Activated naive CD4-positive, alpha-beta T cell treated with anti-CD3 and anti-CD28 coated beads for 36 hours (primary cell): ENCODE measurements at places on chromosomes 7 and 10. TPM values are rescaled to one million over a fixed set of nuclear protein-coding genes. Genes with fewer than 3 reads are reported as not detected.

Gene ZCWPW1
- total RNA-seq, result 3.5 TPM

Gene GALNT17
- total RNA-seq, result not detected

DNA sequence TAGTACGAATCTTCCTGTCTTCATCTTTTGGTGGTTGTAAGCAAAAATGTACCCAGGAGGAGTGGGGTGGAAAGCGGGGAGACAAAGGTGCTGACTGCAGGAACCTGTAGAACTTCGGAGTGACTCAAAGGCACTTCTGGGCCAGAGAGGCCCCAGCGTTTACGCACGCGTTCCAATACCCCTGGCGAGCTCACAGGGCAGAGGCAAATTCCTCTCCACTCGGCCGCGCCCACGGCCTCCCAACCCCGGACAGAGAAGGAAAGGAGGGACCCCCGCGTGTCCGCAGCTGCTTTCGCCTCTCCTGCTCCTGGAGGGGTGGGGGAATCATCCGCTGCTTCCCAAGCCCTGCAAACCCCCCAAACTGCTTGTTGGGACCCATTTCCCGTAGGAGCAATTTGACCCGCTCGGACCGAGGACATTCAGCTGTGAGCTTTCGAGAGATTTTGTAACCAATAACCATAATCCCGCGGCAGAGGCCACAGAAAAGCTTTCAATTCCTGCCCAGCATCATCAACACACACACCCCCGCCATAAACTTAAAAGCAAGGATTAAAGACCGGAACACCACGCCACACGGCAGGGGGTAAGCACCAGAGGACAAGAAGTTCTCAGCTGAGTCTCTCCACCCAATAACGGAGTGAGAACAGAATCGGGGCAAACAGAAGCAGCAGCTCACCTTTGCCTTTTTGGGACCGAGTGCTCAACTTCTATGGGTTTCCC, 2.3 kb downstream of the IGF2BP3 start:
- H3K36me3 ChIP-seq, result no peaks in the 10 kb centered on the region
- H3K4me1 ChIP-seq, result peaks cover 26% of the 10 kb centered on the region
- peak; percentile 45 for DNase-seq
- H3K27ac ChIP-seq, result no peak overlapping the region
- H3K4me3 ChIP-seq, result peak overlapping the region; percentile 63

Gene CTAGE8
- 1.5 TPM for total RNA-seq

Gene ZP3
- total RNA-seq, result 26.6 TPM
